ENCODE measurements at places on chromosomes 7 and 10. TPM values are rescaled to one million over a fixed set of nuclear protein-coding genes. Genes with fewer than 3 reads are reported as not detected.

DNA sequence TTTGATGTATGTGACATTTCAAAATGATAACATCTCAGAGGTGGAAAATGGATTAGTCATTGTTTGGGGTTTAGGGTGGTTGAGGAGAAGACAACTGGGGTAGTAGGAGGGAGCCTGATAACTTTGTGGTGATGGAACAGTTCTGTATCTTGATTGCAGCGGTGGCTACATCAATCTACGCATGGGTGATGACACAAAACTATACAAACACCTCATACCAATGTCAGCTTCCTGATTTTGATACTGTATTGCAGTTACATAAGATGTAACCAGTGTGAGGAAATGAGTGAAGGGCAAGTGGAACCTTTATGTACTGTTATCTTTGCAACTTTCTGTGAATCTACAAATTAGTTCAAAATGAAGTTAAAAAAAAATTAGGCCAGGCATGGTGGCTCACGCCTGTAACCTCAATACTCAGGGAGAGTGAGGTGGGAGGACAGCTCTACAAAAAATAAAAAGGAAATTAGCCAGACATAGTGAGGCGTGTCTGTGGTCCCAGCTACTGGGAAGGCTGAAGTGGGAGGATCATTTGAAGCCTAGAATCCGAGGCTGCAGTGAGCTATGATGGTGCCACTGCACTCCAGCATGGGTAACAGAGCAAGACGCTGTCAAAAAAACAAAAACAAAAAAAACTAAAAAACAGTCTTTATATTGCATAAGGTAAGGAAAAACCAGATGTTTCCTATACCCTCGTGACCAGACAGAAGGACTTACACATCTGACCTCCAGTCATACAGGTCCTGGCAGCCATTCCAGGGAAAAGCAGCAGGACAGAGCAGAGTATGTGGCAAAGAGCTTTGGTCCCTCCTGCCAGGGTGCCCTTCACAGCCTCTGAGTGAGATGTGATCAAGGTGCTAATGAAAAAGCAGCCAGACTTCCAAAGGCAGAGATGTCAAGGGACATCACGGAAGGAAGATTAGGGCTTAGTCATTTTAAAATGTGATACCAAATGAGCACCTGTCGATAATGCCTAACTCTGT is 50.8 kb downstream of the CYTH3 start:
- DNase-seq: no peak

DNA sequence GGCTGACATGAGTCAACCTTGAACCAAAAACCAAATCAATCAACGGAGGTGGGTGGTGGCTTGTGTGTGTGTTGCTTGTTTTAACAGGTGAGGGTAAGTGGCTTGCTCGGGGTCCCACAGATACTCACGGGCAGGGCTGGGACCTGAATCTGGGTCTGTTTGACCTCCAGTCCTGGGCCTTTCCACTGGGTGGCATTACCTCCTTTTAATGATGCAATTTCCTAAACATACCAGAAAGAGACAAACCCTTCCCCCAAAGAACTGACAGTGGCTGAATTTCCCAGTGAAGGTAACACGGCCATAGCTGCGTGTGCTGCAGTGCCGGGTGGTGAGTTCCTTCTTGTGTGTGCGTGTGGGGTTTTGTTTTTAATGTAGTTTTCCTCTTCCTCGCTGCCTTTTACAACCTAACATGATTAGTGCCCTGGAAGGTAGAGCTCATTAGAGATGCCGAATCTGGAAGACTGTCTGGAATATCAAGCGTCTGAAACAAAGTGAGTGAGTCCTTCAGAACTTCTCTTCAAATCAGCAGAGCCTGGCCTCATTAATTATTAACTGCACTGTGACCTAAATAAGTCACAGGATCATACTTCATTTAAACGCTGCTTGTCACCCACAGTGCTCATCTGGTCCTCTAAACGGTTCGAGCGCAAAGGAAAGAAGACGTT is 166.1 kb upstream of the TCERG1L start:
- DNase-seq: no peak

DNA sequence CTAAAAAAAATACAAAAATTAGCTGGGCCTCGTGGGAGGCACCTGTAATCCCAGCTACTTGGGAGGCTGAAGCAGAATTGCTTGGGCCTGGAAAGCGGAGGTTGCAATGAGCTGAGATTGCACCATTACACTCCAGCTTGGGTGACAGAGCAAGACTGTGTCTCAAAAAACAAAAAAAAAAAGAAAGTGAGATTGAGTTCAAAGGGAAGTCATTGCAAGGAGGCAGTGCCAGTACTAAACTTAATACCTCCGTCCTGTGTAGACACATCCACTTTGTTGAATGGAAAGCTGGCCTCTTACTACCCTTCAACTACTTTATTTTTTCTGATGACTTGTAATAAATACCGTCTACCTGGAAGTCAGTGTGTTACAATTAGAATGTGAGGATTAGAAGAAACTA is 31.0 kb downstream of the AHCYL2 start:
- DNase-seq: no peak

Gene PLEKHS1
- not detected for total RNA-seq

Gene NME8
- not detected for total RNA-seq

DNA sequence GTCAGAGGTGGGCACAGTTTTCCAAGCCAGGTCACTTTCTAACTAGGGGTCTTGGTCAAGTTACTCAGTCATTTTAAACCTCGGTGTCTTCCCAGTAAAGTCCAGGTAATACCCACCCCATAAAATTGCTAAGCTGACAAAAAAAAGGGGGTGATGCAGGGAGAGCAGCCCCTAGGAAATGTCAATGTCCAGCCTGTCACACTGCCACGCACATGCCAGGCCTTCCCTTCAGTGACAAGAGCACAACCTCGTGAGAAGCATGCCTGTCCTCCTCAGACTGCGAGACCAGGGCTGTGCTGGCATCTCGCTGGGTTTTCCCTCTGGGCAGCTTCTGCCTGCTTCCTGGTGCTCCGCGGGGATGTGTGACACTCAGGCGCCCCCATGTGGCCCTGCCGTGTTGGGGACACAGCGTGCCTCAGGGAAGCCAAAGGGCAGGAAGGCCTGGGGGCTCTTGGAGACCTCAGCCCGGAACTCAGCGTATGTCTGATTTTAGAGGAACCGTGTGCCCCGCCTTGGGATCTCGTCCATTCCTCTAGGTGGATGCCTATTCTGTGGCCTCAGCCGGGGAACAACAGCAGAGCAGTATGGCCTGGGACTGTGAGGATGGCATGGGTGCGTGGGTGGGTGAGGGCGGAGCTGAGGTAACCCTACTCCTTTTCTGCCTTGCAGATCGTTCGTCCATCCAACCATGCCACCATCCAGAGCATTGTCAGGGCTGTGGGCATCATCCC is 10.2 kb upstream of the GDF2 start:
- peak; percentile 13 for DNase-seq

GRCh38 chr7:38383281-38383680 is 109.8 kb upstream of the TARP start:
- DNase-seq: no peak

Gene DPYSL4
- total RNA-seq: 14.1 TPM

Gene GPER1
- total RNA-seq: 2.0 TPM

Gene TFR2
- total RNA-seq: 0.85 TPM

GRCh38 chr7:80145780-80146422 is 11.3 kb downstream of the GNAI1 start:
- no peak for DNase-seq

DNA sequence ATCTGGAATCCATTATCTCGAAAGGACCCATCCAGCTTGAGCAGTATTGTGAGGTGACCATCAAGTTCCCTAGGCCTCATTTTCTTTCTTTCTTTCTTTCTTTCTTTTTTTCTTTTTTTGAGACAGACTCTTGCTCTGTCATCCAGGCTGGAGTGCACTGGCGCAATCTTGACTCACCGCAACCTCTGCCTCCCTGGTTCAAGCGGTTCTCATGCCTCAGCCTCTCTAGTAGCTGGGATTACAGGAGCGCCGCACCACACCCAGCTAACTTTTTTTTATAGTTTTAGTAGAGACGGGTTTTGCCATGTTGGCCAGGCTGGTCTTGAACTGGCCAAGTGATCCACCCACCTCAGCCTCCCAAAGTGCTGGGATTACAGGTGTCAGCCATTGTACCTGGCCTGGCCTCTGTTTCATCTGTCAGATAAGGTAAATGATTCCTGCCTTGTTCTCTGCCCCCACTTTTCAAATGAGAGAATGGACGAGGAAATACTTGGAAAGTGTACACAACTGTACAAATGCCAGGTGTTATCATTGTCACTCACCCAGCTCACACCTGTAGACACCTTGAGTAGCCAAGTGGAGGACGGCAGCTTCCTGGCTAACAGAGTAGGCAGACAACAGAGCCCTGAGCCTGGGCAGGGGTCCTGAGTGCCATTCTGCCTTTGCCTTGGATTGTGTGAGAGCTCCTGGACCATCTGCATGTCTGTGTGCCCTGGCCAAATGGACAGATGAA is 54.1 kb downstream of the HK1 start:
- DNase-seq: no peak

GRCh38 chr7:107725138-107725740 is 18.7 kb upstream of the CBLL1 start:
- DNase-seq: peak; percentile 35

- DNase-seq: no peak
Measured at GRCh38 chr10:85612378-85612775, 754.2 kb downstream of the GRID1 start.

DNA sequence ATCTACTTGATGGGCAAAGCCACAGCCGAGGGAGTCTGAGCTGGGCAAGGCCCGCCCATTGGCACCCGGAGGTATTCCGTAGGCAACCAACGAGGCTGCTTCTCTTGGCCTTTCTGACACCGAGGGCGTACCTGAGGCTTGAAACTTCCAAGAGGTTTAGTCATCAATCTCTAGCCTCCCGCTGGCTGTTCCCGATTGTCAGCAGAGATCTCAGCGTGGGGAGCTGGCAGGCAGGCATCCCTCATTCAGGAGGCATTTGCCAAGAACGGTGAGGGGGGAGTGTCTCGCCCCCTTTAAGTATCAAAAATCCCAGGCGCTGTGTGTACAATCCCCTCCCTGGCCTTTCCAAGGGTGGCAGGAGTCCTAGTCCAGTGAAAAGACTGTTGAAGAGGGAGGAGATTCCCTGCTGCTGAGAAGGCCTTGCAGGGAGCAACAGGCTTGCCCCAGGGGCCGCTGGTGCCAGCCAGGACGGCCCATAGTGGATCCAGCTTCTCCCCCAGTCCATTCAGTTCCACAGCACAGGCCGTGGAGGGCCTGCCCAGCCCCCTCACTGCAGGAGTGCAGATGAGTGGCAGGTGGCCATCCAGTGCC is 39.7 kb downstream of the OAT start:
- DNase-seq: no peak

Gene NOS3
- total RNA-seq: 67.0 TPM

Data from pulmonary artery endothelial cell (primary cell).